H4 (cell line): ENCODE measurements at places on chromosomes 1 and 21. TPM values are rescaled to one million over a fixed set of nuclear protein-coding genes. Genes with fewer than 3 reads are reported as not detected.

GRCh38 chr1:222798116-222798515 lies 16.7 kb upstream of the DISP1 start:
- DNase-seq: peak; percentile 81

DNA sequence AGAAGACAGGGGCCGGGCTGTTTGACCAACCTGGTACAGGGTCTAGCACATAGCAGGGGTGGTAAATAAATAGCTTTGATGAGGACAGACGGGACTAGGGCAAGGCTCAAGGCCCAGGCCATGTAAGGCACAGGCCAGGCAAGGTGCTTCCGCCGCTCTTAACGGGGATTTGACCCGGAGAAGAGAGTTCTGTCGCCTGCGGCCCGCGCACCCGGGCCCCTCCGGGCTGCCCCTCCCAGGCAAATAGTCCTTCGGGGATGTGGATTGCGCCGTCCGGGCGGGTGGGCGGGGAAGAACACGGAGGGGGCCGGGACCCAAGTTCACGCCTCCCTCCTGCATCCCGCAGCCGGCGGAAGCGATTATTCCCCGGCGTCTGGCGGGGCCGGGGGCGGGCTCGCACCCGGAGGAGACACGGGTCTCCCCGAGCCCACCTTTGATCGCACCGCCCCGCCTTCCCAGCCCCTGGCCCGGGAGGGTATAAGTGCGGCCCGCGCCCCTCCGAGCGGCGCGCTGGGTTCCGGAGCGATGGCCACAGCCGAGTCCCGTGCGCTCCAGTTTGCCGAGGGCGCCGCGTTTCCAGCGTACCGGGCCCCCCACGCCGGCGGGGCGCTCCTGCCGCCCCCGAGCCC lies at the start of gene MIXL1:
MIXL1 (plus strand) TSS at position 508 of the 629 bp plus-strand sequence; CDS start at position 526, 18 bp downstream.
- no peak for DNase-seq

DNA sequence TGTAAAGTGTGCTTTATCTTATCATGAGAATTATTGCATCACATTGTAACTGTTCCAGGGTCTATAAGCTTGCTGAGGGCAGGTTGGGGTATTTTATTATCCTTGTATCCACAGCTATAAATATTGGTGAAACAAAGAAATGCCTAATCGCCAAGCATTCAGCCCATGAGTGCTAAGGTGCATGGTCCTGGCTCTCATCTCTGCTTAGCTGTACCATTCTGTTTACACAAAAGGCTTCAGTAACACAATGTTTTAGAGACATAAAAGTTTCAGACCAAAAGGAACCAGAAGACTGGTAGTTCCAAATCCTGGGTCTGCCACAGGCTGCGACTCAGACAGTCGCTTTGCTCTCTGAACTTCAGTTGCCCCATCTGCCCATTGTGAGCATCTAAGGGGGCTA lies 99.6 kb upstream of the C8B start:
- no peak for DNase-seq

DNA sequence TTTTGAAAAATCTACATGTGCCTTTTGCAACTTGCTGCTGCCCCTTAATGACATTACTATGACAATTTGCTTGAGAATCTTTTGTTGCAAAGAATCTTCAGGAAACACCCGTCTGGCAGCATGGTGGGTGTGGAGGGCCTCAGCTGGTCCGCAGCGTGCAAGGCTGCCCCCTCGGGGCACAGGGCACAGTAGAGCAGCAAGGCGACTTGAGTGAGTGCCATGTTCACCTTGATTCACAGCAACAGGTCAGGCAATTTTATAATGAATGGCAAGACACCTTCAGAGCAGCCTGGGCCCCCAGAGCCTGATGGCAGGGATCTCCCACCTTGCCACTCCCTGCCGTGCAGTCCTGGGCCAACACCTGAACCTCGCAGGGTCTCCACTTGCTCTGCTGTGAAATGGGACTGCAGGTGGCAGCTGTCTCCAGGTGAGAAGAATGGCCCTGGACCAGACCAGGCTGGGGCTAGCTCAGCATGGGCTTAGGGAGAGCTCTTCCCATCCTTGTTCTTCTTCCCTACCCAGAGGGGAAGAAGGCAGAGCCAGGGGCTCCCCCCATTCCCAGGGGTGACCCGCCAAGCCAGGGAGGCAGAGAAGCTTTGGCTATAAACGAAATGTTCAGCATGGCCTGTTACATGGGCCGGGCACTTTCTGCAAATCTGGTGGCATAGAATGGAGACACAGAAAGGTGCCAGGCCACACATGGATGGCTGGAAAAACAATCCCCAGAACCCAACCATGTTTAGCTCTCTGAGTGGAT lies 34.5 kb upstream of the ACTRT2 start:
- DNase-seq: no peak

DNA sequence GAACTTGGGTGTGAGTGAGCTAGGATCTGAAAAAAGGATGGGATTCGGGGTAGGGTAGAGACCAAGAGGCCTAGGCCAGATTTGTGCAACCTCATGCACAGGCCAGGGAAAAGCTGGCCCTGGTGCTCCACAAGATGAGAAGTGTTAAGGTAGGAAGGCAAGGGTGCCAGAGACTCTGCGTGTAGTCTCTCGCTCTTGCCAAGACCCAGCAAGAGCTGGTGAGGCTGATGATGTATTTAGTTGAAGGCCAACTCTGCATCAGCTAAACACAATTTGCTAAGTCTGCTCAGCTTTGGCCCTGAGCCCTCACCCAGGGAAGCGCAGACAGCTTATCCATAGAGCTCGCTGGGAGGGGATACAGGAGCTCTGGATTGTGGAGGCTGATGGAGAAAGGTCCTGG lies 26.6 kb upstream of the SOX13 start:
- no peak for DNase-seq

DNA sequence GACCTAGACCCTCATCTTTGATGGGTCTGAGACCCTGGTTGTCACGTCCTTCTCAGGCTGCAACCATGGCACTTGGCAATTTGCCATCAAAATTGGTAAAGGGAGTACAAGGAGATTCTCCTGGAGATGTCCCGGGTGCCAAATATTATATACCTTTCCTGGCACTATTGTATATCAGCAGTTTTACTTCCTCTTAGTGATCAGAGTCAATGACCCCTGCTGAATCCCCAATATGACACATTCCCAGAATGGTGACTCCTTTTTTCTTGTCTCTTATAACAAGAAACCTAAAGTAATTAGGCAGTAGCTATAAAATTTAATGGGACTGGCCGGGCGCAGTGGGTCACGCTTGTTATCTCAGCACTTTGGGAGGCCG lies 39.6 kb upstream of the CDC42BPA start:
- DNase-seq: no peak

GRCh38 chr1:119808491-119808890 lies 2.8 kb downstream of the REG4 start:
- no peak for DNase-seq

- DNase-seq: no peak
Measured at GRCh38 chr1:91745640-91746373, 140.1 kb downstream of the TGFBR3 start.

GRCh38 chr1:202752774-202753173 lies 42.5 kb upstream of the SYT2 start:
- no peak for DNase-seq

DNA sequence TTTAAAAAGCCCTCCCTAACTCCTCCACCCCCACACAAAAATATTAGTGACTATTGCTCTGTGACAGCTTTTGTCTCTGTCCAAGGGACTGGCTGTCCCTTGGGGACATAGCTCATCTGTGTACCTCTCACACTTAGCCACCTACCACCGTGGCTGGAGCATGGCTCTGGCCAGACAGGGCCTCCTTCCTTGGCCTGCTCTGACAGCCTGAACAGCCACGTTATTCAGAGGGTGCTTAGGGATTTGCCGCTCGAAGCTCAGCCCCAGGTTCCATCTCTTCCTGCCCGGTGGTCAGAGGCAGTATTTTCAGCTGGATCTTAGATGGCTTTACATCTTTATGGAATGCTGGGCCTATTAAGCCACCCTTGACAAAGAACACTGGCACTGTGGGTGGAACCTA lies 6.1 kb upstream of the CELSR2 start:
- no peak for DNase-seq

DNA sequence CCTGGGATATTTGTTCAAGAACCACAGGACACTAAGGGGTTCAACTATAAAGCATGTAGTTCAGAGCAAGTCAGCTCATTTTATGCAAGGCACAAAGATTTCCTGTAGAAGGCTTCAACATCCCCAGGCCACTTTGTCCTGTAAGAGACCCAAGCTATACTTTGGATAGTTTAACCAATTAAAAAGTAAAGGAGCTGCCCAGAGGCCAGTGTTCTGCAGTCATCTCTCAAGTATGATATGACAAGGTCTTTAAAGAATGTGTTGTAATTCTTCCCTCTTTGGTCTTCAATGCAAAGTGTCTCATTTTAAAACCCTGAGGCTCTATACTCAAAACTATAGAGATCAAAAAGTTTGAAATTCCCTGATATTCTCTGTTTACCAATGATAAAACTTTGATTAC lies 34.1 kb downstream of the KRTAP20-3 start:
- no peak for DNase-seq

DNA sequence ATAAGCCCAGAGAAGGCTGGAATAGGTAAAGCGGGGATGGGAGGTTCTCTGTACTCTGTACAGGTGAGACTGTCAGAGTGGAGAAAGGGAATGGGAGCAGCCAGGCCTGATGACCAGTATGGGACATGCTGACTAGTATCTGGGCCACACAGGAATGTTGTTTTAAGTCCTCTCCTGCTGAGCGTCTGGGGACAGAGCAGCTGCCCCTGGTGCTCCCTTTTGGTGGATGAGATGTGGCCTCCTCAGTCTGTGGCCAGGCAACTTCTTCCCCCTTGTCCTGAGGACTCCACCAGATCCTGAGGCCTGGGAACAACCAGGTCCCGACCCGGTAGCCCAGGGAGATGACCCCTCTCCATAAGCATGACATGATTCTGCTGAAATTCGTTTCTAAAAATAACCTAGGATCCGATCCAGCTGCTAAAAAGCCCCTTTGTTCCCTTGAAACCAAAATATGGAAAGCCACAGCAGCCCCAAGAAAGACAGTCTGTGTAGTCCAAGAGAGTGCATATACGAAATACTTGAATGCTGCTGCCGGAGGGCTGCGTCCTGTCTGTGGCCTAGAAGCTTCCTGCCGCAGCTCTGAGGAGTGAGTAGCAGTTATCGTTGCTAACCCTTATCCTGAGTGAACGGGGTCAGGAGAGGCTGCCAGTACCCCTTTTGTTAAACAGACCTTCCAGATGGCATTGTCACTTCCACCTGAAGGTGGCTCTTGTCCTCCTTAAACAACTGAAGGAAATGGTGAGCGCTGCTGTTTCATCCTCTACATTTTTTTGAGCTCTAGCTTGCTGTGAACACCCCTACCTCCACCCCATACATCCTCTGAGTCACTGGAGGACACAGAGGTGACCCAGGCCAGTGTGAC lies 47.1 kb downstream of the ATP2B4 start:
- DNase-seq: peak; percentile 95

DNA sequence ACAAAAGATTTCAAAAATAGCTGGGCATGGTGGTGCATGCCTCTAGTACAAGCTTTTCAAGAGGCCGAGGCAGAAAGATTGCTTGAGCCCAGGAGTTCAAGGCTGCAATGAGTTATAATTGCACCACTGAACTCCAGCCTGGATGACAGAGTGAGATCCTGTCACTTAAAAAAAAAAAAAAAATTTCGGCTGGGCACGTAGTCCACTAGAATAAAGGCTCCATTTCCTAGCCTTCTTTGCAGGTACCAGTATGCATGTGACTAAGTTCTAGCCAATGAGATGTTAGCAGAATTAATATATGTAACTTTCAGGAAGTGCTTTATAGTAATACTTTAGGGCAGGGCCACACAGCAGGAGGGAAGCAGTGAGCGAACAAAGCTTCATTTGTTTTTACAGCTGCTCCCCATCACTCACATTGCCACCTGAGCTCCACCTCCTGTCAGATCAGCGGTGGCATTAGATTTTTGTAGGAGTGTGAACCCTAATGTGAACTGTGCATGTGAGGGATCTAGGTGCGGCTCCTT lies 28.8 kb upstream of the SYDE2 start:
- DNase-seq: no peak

The KCNE2 gene
- total RNA-seq: not detected in 2 replicates

The CYP4Z1 gene
- not detected in 2 replicates for total RNA-seq

The MYOM3 gene
- not detected in 2 replicates for total RNA-seq
